ENCODE measurements at places on chromosomes 3 and 15.

GRCh38 chr3:22565393-22565792, 637.7 kb upstream of the UBE2E2 start:
- DNase-seq = no peak

DNA sequence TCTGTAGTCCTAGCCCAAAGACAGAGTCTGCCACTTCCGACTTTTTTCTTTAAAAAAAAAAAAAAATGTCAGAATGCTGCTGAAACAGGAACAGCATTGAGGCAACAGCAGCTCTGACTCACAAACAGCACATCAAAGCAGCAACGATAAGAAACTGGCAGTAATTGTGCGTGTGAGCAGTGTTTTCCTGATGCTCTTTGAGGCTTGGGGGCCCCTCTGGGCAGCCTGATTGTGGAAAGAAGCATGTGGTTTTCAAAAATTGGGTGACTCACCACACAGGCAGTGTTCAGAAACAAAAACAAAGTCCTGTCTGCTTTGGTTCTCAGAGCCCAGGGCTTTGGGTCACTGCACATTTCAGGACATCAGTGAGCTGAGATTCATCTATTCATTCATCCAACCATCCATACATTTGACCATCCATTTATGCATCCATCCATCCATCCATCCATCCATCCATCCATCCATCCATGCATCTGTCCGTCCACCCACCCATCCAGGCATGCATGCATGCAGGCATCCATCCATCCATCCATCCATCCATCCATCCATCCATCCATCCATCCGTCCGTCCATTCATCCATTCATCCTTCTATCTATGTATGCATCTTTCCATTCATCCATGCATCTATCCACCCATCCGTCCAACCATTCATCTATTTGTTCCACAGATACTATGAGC, 308.4 kb downstream of the RPLP1 start:
- DNase-seq = peak; percentile 60

GRCh38 chr3:63497641-63498040, 154.8 kb upstream of the SNTN start:
- DNase-seq = no peak

- no peak for DNase-seq
Observed at GRCh38 chr3:19917167-19917566, 16.9 kb downstream of the EFHB start.

DNA sequence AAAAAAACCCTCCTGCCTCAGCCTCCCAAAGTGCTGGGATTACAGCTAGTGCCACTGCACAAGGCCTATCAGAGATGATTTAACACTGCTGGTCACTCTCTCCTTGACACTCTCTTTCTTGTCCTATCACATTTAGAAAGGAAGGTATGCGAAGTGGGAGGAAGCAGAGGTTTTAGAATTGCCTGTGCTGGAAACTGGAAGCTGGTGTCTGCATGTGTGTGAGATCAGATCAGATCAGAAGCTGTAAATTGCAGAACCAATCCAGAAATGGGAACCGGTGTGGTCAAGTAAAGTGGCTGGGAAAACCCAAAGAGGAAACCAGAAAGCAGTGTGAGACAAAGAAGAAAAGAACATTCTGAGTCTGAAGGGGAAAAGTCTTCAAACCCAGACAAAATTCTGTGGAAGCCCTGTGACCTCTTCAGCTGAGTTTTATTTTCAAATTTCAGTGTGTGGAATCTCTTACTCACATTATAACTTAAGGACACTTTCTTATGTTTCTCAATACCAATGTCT, 2.8 kb downstream of the EFHB start:
- no peak for DNase-seq

- DNase-seq = no peak
Observed at GRCh38 chr15:39145854-39146625, 434.8 kb upstream of the THBS1 start.
